ENCODE measurements at places on chromosomes 3 and 15.

- DNase-seq = no peak
Observed at GRCh38 chr3:132245552-132246142, 71.6 kb upstream of the ACP3 start.

DNA sequence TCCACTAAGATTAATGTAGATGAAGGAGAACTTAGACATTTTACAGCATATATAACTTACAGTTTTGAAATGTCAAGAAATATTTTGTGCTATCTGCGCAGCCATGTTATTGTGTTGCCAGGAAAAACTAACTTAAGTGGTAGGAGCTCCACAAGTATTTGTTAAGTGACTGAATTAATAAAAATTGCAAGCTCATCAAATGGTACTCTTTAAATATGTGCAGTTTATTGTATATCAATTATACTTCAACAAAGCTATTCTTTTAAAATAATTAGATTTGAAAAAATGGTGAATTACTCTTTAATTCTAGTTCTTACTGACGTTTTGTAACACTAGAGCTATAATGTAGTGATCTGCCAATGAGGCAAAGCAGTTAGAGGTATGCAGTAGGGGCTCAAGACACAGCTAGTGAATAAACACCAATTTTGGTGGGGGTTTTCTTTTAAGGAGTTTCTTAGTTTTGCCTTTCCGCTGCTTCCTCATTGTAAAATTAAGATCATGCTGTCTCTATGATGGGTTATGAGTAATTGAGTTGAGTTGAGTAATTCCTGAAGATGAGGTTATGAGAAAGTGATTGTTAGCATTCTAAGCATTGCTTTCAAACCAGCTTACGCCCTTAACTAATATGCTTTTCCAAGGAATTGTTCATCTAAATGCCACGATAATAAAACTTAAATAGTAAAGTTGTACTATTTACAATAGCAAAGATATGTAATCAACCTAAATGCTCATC, 10.9 kb upstream of the LXN start:
- peak; percentile 60 for DNase-seq

DNA sequence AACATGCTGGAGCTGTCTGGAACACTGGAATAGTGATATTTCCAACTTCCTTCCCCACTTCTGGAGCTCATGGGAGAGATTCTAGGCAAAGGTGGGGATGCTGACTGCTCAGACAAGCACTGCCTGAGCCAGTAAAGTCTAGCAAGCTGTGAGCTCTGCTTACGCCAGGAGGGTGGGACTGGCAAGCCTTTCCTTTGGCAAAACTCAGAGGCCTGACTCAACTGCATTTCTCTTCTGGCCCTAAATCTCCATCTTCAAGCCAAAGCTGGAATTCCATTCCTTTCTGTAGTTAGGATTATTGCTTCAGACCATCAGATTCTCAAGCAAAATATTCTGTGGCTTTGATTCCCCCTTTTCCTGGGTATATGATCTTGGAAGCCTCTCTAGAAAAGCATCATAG, 20.3 kb upstream of the EPB42 start:
- peak; percentile 59 for DNase-seq

GRCh38 chr3:184591789-184592188, 30.2 kb downstream of the EPHB3 start:
- no peak for DNase-seq

GRCh38 chr3:158355623-158356588, 215.1 kb upstream of the MLF1 start:
- DNase-seq = no peak
